ENCODE measurements at places on chromosomes 16 and 17.

DNA sequence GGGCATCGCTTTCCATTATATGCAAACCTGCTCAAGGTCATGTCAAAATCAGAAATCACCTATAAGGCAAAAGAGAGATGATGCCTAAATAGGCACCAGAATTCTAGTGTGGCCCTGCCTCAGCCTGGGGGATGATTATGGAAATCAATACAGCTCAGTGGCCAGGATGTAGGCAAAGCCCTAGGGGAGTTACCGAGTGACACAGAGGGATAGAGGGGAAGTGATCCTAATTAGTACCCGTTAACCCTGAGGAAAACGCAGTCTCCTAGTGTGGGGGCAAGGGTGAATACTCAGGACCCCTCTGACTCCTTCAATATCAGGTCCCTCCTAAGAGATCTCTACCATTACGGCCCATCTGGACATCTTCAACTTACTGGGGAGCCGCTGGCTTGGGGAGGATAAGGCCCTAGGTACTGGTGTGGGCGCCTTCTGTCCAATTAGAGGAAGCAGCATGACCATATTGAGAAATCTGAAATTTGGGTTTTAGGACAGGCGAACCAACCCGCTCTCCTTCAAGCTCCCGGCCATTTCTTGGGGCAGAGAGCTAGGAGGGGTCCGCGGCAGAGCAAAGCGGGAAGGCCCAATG, 725 bp downstream of the NT5C3B start:
- peak; percentile 11 for DNase-seq

DNA sequence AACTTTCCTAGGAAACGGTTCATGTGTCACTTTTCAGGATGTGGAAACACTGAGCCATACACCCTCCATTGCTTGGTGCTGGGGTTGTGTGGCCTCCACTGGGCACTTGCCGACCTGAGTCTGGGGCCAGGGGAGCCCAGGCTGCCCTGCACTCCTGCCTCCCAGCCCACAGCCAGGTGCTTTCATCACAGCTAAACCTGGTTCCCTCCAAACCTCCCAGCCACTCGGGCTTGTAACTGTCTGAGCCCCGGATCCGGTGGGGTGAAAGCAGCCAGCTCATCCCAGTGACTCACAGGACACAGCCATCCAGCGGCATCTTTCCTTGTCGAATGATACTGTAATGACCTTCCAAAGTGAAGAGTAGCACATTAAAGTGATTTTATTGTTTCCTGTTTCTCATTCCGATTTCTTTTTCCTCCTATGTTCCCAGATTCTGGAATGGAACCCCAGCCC, 19.8 kb downstream of the CARHSP1 start:
- peak; percentile 80 for DNase-seq

- DNase-seq, result no peak
These were observed 126.0 kb upstream of the SDK2 start for GRCh38 chr17:73770115-73770848.

GRCh38 chr17:16287563-16288027, 65.7 kb downstream of the CENPV start:
- DNase-seq, result peak; percentile 77

- no peak for DNase-seq
These were observed 729 bp downstream of the LONP2 start for GRCh38 chr16:48244863-48245195.

DNA sequence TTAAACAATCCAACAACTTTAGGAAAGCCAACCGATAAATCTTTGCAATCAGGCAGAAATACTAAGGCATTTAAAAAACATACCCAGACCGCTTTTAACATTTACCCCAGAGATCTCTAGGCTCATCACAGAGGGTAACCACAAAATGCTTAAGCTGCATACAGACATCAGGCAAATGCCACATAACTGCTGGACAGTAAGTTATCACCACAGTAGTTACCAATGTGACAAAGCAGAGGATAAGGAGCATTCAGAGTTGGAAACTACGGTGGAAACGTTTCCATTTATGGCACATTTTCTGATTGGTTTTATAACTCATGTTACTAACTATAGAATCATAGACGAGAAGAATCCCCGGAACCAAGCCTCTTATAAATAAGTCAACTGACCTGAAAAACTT, 77.5 kb downstream of the KANSL1 start:
- no peak for DNase-seq

GRCh38 chr17:80252871-80253270, 7.8 kb upstream of the RNF213 start:
- DNase-seq, result no peak

GRCh38 chr17:16662936-16663335, 9.3 kb upstream of the ZNF624 start:
- DNase-seq, result no peak

- no peak for DNase-seq
These were observed 31.3 kb downstream of the SMIM36 start for GRCh38 chr17:55479903-55480302.

Data from HCEC 1CT (cell line).